Renal cortical epithelial cell (primary cell): ENCODE measurements at places on chromosomes 16 and 17. TPM values are rescaled to one million over a fixed set of nuclear protein-coding genes. Genes with fewer than 3 reads are reported as not detected.

Gene RSPRY1
- 73.8 and 91.1 TPM in 2 replicates for total RNA-seq

Gene GLTPD2
- not detected in 2 replicates for total RNA-seq

Gene LRRC37A
- total RNA-seq = 0.17 and 2.7 TPM in 2 replicates

DNA sequence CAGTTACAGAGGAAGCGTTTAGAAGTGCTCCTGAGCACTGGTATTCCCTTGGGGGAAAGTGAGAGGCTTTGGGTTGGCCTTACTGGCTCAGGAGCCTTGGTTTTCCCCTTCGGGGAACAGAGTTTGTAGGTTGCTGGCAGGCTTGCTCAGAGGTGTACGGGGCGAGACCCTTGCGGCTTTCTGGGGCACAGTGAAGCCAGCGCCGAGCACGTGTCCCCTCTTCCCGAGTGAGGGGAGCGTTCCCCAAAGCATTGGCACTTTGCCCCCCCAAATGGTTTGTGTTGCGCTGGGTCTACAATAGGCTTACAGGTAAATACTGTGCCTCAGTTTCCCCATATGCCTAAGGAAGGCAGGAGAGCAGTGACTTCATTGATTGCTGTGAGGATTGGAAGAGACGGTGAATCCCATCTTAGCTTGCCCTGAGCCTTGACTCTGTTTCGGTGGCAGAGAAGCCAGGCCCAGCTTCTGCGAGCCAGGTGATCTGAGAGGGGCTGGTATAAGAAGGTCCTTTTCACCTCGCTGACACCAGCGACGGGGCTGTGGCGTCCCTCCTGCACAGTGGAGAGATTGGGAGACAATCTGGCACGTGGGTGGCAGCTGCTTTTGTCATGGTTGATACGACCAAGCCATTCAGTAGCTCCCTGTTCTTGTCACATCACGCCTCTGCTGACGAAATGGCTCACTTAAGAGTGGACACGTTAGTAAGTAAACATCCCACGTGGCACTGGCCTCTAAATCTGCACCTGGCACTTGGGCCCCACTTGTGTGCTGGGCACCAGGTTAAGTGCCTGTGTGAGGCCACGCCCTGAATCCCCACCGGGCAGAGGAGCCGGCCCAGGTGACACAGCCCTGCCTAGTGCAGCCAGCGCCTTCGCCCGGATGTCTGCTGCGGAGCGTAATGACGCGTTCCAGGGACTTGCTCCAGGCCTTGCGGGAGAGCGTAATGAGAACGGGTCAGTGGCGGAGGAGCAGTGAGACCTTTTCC is 55.0 kb downstream of the MEAK7 start:
- DNase-seq = no peak

DNA sequence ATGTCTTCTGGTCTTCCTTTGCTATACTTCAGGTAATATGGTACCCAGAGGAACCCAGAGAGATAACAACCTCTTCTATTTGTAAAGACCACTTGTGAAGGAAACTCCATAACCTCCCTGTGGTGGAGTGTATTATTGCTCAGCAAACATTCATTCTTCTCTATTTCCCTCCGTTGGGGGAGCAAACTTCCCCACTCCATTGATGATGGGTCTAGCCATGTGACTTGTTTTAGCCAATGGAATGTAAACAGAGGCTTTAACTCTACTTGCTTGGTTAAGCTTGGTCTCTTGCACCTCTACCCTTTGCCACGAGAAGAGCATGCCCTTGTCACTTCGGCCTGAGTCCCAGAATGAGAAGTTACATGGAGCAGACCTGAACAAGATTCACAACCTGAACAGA is 30.0 kb upstream of the SKAP1 start:
- DNase-seq = no peak
